ENCODE measurements at places on chromosomes 12 and 14. TPM values are rescaled to one million over a fixed set of nuclear protein-coding genes. Genes with fewer than 3 reads are reported as not detected.
A peak's percentile ranks its signal among the peaks of the same experiment; 100 is the strongest.

The NFATC4 gene
- 0.38 TPM for total RNA-seq

The GALNT4 gene
- total RNA-seq: 7.1 TPM

The TAS2R42 gene
- total RNA-seq: not detected

The IRAK3 gene
- 0.18 TPM for total RNA-seq

The PPP1R1A gene
- total RNA-seq: not detected

The CCDC91 gene
- total RNA-seq: 18.1 TPM

The RPGRIP1 gene
- total RNA-seq: not detected

The PRB2 gene
- total RNA-seq: not detected

The IFNG-AS1 gene
- total RNA-seq: 0.95 TPM

The CEBPE gene
- total RNA-seq: not detected

DNA sequence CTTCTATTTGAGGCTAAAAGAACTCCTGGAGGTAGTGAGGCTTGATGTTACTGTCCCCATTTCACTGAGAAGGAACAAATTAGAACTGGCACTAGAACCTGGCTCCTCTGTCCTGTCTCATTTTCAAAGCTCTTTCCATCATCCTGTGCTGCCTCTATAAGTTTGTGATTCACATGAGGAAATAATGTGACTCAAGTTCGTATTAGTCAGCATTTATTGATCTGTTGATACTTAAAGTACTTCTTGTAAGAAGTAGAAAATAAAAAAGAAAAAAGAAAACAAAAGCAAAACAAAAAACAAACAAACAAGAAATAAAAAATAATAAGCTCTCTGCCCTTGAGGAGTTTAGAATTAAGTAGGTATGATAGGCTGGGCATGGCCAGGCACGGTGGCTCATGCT is 2.3 kb upstream of the ESPL1 start:
- DNase-seq: no peak

- DNase-seq: no peak
Observed at GRCh38 chr14:26606729-26607312, 9.0 kb upstream of the NOVA1 start.

GRCh38 chr14:90330203-90331196 is 1.2 kb downstream of the NRDE2 start:
- DNase-seq: no peak

- no peak for DNase-seq
Observed at GRCh38 chr14:94773655-94774343, 3.9 kb upstream of the GSC start.

GRCh38 chr12:57844709-57845477 is 1.6 kb downstream of the CTDSP2 start:
- DNase-seq: no peak

DNA sequence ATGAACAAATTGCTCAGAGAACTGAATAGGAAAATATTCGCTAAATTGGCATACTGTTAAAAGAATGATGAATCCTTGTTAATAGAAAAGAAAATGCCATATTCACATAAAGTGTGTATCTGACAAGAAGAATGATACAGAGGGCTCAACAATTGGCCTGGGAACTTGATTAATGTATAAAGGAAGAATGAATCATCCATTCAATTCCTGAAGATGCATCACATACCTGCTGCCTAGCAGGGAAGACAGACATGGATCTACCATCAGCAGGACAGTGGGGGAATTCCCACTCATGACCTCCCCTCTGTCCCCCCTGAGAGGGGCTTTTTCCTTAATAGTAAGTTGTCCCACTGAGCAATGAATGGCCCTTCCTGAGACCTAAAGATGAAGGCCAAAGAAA is 13.5 kb downstream of the PTPN21 start:
- no peak for DNase-seq

GRCh38 chr14:75053396-75054291 is 2.4 kb upstream of the MLH3 start:
- DNase-seq: no peak

DNA sequence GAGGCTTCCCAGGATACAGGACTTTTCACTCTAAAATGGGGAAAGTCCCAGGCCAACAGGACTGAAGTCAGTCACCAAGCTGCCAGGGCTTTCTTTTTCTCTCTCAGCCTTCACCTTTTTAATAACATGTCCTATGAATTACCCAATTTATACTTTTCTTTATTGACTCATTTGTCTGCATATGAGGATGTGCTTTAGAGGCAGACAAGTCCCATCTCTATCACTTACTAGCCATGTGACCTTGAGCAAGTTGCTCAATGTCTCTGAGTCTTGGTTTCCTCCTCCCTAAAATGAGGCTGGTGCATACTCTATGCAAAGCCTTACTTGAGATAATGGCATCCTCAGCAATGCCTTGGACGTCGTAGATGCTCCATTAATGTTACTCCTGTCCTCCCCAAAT is 98.1 kb upstream of the TMPO start:
- no peak for DNase-seq

DNA sequence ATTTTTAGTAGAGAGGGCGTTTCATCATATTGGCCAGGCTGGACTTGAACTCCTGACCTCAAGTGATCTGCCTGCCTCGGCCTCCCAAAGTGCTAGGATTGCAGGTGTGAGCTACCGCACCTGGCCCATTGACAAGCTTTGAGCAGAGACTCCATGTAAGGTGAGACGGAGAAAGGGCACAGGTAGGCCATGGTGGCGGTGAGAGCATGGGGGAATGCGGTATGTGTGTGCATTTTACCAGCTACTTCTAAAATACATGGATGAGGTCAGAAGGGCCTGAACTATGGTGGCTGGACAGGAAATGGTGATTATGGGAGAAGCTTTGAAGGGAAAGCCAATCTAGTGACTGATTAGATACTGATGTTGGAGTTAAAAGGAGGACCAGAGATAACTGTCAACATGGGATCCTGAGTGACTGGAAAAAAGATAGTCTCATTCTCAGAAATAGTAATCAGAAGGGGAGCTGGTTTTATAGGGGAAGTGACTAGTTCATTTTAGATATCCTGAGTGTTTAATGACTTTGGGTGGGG is 21.9 kb upstream of the PTPRB start:
- DNase-seq: no peak

- peak; percentile 37 for DNase-seq
Observed at GRCh38 chr12:116916714-116917114, 6.0 kb downstream of the FBXW8 start.

DNA sequence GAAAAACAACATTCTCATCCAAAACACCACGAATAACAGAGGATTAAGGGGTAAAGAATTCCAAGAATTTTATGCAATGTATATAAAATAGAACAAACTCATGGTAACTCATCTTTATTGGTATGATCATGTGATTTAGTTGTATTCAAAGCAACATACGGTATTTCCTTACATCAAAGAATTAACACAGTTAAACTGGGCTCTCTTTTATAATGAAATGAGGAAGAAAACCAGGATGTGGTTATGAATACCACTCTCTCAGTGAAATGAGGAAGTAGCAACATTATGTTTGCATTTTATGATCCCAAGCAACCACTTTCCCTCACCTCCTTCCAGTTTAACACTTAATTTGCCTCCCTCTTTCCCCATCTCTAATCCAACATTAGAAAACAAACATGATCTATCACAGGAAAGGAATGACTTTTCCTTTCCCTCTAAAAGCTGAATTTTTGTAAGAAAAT is 22.9 kb downstream of the SPTLC2 start:
- no peak for DNase-seq

Measured in activated T-cell treated with anti-CD3 and anti-CD28 coated beads, Interleukin-2, amount 50 U/mL, for 4 hours (primary cell).